ENCODE measurements at places on chromosomes 4 and X.

DNA sequence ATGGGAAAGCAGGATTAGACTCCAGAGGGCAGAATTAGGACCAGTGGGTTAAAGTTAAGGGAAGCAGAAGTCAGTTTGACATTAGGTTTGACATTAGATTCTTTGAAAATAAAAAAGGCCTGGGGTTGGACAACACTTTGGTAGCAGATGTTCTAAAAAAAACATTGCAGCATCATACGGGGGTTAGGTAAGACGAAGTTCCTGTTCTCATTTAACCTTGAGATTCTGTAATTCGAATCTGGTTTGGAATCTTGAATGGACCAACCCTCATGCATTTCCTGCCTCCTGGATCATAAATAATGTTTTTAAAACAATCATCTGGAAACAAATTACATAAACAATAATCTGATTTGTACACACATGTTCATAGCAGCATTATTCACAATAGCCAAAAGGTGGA, 181.0 kb downstream of the SHROOM3 start:
- no peak for DNase-seq

DNA sequence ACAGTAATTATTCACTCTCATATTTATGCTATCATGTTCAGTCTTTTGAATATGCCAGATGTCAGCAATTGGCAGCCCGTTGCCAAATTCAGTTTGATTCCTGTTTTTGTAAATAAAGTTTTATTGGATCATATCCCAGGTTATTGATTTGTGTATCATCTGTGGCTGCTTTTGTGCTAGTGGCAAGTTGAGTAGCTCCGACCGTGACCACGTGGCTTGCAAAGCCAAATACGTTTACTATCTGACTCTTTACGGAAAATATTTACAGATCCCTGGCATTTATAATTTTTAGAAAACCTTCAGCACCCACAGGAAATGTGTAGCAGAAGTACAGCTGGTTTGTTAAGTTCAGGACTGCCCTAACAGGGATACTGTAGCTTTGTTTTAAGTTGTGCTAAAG, 67.4 kb downstream of the VCX2 start:
- DNase-seq: no peak

GRCh38 chr4:101114936-101115372, 232.4 kb downstream of the PPP3CA start:
- DNase-seq: peak; percentile 6

DNA sequence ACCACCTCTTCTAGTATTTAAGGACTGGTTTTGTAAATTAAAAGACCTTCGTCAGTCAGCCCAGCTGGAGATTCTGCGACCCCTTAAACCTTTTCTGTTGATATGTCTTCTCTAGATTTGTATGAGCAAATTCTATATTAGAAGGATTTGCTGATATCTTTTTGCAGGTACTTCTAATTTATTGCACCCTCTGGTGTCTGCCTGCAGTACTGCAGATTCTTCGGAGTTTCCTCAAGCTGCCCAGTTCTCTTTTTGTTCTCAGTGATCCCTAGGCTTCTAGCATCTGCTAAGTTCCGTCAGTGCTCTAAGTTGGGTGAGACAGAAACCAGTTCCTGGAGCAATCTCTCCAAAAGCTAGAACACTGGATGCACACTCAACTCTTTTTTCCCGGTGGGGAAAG, 545.2 kb downstream of the C4orf33 start:
- DNase-seq: peak; percentile 5

DNA sequence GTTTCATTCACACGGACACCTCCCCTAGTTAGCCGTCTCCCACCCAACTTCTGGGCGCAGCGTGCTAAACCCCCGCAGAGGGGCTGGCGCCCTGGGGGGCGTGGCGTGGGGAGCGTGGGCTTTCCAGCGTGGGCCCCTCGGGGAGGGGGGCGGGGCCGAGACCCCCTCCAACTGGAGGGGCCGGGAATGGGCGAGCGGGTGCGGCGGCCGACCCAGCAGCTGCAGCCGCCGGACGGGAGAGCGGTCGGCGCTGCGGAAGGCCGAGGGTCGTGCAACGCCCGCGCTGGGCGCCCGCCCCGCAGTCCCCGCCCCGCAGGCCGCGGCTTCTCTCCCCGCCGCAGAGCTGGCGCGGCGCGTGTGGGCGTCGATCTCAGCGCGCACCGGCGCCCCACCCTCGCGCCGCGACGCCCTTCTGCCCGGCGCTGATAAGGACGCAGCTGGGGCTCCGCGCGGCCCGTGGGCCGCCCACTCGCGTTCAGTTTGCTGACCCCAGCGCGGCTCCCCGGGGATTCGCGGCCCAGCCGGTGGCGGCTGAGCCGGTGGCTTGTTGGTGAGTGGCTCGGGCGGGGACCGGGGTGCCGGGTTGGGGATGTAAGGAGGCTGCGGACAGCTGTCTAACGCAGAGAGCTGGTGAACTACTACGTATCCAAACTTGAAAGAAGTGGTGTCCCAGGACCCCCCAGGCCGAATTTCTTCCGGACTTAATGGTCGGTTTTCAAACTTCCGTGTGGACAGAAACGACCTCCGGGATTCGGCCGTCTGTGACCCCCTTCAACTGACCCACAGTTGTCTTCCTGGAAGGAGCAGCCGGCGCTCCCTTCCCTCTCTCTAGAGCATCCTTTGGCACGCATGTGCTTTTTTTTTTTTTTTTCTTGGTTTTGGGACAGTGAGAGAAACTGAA, 1.5 kb downstream of the FHDC1 start:
- peak; percentile 36 for DNase-seq

DNA sequence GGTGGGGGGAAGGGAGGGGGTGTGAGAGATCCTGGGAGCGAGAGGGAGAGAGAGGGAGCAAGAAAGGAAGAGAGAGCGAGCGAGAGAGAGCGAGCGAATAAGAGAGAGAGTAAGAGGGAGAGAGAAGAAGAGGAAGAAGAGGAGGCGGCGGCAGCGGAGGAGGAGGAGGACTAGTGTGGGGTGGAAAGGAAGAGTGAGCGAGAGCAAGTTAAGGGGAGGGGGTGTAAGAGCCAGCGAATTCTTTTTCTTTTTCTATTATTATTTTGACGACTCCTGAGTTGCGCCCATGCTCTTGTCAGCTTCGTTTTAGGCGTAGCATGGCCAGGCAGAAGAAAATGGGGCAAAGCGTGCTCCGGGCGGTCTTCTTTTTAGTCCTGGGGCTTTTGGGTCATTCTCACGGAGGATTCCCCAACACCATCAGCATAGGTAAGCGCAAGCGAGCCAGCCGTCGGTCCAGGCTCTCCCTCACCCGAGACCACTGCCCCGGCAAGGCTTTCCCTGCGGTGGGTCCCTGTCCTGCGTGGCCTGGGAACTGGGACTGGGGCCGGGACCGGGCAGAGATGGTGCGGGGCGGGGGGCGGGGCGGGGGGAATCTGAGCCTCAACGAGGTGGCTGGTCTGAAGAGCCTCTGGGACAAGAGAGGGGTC, at the start of gene GRIA3:
Gene GRIA3, plus strand, starts transcription at position 60 of the 647 bp plus-strand sequence. Its CDS starts 258 bp downstream, at position 318.
- DNase-seq: no peak

DNA sequence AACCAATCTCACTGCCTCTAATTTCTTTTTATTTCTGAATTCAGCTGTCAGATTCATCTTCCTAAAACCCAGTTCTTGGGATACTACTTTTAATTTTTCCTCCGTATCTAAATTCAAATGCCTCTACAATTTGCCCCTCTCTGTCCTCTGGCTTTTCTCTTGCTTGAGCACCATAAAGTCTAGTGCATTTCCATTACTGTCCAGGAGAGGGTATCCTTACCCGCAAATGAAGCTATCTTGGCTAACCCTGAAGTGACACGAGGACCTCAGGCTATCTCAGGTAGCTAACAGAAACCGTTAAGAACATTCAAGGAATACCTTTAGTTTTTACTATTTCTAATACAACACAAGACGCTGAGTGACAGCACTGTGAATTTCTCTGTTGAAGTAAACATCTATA, 49.4 kb upstream of the PRR32 start:
- DNase-seq: peak; percentile 4

GRCh38 chr4:54661686-54662085, 3.9 kb downstream of the KIT start:
- DNase-seq: peak; percentile 77

DNA sequence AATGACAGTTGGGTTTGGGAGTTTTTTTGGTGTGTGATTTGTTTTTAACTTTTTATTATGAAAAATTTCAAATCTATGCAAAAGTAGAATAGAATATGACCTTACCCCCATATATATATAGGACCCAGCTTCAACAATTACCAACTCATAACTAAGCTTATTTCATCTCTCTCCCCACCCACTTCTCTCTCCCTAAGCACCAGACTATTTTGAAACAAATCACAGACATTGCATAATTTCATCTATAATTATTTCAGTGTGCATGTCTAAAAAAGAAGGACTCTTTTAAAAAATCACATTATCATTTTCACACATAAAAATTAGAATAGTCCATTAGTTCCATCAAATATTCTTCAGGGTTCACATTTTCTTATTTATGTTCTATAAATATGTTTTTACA, 28.3 kb upstream of the NKX6-1 start:
- DNase-seq: no peak

- no peak for DNase-seq
These were observed 781.1 kb downstream of the RAB28 start for GRCh38 chr4:12703036-12703435.

DNA sequence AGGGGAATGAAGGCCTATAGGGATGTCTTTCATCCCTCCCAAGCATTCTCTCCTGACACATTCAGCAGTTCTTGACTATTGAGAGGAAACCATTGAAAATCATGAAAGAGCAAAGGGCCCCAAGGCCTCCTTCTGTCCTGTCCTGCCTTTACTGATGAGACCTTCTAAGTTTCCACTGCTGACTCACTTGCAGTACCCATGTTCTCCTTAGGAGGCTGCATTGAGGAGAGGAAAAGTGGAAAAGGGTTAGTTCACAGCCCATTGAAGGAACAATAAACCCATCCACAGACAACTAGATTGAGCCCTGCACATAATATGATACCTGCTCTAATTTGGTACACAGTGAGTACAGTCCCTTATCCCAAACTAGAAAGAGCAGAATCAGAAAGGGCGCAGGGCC, 115.1 kb upstream of the PNPLA4 start:
- DNase-seq: no peak

- DNase-seq: no peak
These were observed 41.3 kb upstream of the ASMTL start for GRCh38 chrX:1493877-1494510.

DNA sequence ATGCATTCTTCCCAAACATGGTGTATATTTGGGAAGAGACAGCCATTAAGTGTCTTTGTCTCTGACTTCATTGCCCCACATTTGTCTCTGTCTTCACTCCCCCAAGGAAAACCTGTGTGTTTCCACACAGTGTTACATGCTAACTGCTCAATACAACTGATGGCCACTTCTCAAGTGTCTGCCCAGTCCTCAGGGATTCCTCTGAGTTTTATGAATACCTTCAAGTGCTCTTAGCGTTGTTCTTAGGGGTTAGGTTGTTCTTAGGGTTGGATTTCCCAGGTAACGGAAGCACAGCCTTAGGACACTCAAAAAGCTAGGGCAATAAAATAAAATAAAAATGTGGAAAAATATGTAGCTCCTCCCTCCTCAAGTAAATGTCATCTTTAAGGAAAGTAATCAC, 64.7 kb upstream of the PLAC8 start:
- no peak for DNase-seq

DNA sequence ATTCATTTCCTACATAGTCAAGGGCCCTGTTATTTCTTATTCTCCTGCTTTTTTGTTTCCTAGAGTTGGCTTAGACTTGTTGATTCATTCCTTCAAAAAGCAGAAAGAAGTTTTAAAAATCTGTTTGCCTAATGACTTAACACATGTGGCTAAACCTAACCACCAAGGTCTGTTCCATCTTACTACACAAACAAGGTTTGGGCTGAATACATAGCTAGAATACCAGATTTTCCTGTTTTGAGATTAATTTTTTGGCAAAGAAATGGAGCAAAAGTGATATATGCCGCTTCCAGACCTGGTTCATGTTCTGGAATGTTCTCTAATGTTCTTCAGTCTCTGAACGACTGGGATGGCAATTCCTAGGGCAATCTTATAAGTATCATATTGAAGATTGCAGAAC, 7.4 kb upstream of the CAMK2D start:
- no peak for DNase-seq

- no peak for DNase-seq
These were observed 29.9 kb downstream of the ZDHHC9 start for GRCh38 chrX:129813662-129814368.

- DNase-seq: no peak
These were observed 576.5 kb upstream of the GNPDA2 start for GRCh38 chr4:45302828-45303227.

DNA sequence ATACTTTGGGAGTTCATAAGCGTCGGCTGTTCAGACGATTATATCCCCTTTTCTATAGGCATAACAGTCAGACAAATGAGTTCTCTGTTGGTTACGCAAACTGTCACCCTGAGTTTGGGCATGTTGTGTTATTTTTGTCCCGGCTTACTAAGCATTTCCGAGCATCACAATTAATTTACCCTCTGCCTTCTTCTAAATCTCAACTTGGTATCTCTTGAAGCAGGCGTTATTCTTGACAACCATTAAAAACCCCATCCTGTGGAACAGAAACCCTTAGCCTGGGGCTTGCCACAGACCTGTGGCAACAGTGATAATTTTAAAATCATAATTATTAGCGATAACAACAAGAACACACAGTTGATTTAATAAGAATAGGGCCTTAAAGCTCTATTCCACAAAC, 558.7 kb downstream of the INPP4B start:
- no peak for DNase-seq

DNA sequence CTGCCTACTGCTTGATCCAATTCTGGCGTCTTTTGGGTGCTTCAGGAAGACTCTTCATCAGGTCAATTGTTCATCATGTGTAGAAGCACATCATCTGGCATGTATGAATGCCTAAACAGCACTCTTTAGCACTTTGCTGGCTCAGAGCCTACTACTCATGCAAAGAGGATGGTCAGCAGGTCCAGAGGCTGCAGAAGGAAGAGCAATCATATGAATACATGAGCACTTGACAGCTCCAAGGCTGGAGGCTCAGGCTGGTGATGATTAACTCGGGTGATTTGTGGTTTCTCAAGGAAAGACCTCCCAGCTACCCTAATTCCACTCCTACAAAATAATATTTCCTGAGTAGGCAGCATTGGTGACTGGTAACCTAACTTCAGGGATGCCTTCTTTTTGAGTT, 103.8 kb upstream of the CXCL13 start:
- no peak for DNase-seq

GRCh38 chrX:69876221-69876620, 173.5 kb downstream of the AWAT2 start:
- DNase-seq: no peak

DNA sequence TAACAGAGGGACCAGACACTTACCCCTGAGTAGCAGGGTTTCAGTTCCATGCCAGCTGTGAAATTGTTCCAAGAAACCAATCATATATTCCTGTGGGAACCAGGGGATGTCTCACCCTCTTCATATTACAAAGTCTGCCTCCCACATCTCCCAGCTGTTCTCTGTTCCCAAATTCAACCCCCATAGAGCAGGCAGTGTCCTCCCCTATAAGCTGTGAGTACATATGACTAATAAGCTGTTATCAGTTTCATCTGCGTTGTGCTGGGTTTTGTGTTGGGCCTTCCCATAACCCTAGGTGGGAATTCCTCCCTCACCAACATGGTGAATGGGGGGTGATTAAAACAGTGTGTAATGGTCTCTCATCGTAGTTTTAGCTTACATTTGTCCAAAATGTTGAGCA, 41.0 kb downstream of the CEP44 start:
- DNase-seq: no peak

- DNase-seq: peak; percentile 19
These were observed 28.3 kb downstream of the SEPTIN11 start for GRCh38 chr4:76977736-76978350.

GRCh38 chrX:46500054-46500453, 45.2 kb downstream of the ZNF674 start:
- no peak for DNase-seq

- DNase-seq: no peak
These were observed 16.8 kb upstream of the DMP1 start for GRCh38 chr4:87633243-87633642.
